SHP77 (cell line): ENCODE measurements at places on chromosomes 2 and 18.

DNA sequence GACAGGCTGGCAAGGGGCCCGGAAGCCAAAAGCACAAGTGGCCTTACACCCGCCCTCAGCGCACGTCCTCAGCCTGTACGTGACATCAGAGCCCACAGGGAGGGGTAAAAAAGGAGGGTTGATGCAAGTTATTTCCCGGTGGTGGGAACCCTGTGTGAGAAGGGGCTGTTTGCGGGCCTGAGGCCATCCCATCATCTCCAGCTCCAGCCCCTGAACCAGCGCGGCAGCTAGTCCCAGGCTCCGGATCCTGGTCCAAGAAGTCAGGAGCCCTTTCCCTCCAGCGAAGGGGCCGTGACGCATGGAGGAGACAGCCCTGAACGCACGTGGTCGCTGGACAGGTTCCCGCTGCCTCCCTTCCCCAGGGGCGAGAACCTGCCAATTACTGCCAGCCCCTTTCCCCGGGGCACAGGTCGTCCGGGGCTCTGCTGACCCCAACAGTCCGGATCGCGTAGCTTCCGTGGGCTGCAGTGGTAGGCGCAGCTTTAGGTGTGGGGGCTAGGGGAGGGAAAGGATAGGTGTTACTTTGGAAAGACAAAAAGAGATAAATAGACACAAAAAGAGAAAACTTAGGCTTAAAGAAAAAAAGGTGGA is 1.3 kb upstream of the LRP2 start:
- no peak for DNase-seq

DNA sequence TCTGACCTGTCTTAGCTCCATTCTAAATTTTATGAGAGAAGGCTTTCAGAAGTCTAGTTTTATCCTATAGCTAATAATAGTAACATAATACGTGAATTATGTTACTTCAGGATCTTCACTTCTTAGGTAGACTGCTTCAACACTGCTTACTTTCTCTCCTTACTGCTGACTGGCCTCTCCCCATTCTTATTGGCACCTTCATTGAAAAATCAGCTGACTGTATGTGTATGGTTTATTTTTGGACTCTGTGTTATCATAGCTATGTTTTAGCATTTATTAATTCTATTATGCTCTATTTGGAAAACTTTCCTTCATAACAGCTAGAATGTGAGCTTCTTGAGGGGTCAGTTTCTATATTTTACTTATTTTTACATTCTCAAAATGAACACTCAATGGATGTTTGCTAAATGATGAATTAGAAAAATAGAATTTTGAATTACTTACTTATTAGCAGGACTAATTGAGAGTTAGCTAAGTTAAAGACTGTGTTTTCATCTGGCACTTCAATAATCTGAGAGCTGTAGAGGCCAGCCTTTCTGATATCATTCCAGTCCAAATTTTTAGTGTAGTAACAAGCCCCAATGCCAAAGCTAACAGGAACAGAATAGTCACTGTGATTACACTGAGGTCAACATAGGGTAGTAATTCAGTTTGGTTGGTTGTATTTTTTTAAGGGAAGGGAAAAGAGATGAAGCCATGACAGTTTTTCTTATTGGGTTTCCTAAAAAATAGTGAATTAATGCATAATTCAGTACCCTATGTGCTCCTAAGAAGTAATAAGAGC is 92.3 kb downstream of the TTC27 start:
- no peak for DNase-seq

DNA sequence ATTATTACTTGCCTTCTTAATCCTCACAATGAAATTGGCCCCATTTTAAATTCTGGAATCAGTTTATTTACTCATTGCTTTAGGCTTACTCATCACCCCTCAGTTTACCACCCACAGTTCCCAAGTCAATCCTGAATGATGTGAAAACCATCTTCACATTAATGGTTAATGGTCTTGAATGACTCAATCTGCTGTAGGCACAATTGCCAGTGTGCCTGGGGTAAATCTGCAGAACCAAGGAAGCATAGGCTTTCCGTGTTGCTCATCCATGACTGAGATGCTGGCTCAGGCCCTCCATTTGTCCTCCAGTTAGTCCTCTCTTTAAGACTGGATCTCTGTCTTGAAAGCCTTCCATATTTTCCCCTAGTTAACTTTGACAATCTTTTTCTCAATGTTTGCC is 164.5 kb downstream of the PMAIP1 start:
- DNase-seq: no peak

DNA sequence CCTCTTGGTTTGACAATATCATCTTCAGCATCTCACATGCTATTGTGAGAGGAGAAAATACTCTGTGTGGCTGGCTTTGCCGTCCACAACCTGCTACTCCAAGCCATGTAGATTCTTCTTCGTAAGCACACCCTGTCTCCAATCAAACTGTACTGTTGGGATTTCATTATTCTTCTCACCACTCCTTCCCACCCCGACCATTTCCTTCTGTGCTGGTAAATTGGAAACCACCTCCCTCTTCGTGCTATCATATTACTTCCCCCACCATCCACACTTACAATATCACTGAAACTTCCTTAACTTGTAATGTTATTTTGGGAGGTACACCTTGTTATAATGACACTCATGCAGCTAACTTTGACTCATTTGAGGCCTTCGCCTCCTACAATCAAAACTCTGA is 3.2 kb upstream of the AGXT start:
- DNase-seq: no peak

GRCh38 chr2:191436368-191437055 is 191.3 kb downstream of the MYO1B start:
- DNase-seq: no peak

DNA sequence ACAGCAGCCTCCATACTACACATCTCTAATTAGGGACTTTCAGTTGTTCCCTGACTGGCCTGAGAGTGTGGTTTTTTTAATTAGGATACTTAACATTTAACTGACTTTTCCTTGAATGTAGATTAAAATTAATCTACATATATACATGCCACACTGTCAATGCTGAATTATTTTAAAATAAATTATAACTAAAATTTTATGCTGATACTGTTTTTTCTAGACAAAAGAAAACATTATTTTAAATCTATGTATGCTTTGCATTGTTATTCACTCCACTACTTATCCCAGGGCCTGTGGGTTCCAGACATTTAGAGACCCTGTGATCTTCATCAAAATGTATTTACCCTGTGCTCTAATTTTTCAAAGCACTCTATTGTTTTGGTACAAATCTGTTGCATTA is 496.0 kb upstream of the MAP2 start:
- no peak for DNase-seq

DNA sequence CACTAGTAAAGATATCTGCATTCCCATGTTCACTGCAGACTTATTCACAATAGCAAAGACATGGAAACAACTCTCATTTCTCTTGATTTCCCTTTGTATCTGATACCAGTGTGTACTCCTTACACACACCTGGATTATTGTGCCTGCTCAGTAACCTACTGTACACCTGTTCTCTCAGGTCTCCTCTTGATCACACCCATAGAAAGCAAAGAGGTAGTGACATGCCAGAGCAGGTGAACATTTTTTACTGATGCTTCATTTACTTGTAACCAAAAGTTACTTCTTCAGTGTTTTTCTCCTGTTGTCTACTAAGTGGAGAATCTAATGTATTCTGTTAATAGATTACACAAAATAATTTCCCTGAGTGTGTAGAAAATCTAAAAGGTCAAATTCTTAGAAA is 46.8 kb downstream of the CDH19 start:
- DNase-seq: no peak

- DNase-seq: no peak
Measured at GRCh38 chr18:63433334-63433866, 11.1 kb upstream of the VPS4B start.

GRCh38 chr18:50711386-50711785 is 108.4 kb downstream of the MRO start:
- DNase-seq: no peak

GRCh38 chr18:52060607-52061304 is 279.2 kb upstream of the DCC start:
- no peak for DNase-seq

- no peak for DNase-seq
Measured at GRCh38 chr2:152477347-152478092, 142.5 kb downstream of the FMNL2 start.

DNA sequence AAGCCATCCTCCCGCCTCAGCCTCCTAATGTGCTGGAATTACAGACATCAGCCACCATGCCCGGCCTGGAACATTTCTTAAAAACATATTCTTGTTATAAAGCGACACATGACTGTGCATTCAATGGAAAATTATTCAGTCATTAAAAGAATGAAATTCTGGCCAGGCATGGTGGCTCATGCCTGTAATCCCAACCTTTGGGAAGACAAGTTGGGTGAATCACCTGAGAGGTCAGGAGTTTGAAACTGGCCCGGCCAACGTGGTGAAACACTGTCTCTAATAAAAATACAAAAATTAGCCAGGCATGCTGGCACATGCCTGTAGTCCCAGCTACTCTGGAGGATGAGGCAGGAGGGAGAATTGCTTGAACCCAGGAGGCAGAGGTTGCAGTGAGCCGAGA is 21.6 kb upstream of the RPRD1A start:
- DNase-seq: no peak

DNA sequence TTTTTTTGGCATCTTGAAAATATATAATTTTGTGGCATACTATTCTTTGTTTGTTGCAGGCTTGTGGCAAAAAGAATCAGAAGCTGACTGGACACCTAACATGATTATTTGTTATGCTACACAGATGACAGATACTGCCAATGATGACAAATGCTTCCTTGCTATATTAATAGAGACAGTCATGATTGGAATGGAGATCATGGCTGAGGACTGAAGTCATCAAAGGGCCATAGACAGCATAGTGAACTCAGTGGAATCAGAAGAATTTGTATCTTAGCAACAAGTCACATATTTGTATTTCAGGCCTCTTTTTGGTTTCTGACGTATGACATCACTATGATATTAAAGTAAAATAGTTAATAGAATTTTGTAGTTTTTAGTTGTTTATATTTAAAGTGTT is 1003.8 kb upstream of the DDX18 start:
- no peak for DNase-seq

GRCh38 chr2:204140246-204140645 is 203.7 kb downstream of the ICOS start:
- no peak for DNase-seq

DNA sequence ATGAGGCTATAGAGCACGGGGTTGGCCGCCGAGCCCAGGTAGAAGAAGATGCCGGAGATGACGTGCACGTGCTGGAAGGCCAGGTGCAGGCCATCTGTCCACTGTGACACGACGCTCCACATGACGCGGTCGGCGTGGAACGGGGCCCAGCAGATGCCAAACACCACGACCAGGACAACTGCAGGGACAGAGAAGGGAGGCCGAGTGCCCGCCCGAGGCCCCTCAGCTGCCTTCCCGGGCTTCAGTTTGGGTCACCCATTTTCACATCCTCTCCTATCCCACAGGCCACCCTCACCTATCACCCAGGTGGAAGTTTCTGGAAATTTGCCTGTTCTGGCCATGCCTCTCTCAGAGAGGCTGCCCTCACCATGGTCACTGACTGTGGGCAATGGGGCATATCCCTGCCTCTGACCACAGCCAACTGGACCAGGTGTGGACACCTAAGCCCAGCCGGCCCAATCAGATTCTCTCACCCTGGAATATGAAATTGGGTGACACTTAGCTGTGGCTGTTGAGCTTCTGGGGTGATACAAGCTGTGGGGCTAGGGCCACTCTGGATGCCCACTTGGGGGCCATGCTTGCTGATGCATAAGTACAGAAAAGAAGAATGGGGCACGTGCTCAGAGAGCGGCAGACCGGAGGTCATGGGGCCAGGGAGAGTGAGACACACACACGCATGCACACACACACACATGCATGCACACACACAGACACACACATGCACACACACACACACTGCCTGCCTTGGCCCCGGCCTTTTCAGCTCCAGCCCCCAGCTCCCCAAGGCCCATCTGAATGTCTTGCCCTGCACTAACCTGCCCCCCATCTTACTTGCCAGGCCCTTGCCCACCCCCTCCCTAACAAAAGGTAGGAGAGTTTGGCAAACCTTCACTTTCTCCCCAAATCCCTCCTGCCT is 4.7 kb downstream of the NMUR1 start:
- no peak for DNase-seq
